ENCODE measurements at places on chromosomes 7 and 10. TPM values are rescaled to one million over a fixed set of nuclear protein-coding genes. Genes with fewer than 3 reads are reported as not detected.

RASA4 gene
- total RNA-seq: 15.8 TPM

CELF2 gene
- 0.10 TPM for total RNA-seq

CYP2E1 gene
- not detected for total RNA-seq

COL13A1 gene
- 1.1 TPM for total RNA-seq

EBF3 gene
- not detected for total RNA-seq

Measured in A172 (cell line).